NCI-H446 (cell line): ENCODE measurements at places on chromosomes 2 and 18.

- DNase-seq = no peak
Observed at GRCh38 chr18:58975296-58975695, 110.6 kb downstream of the ZNF532 start.

GRCh38 chr2:240896871-240897692 lies 1.1 kb upstream of the MAB21L4 start:
- no peak for DNase-seq

DNA sequence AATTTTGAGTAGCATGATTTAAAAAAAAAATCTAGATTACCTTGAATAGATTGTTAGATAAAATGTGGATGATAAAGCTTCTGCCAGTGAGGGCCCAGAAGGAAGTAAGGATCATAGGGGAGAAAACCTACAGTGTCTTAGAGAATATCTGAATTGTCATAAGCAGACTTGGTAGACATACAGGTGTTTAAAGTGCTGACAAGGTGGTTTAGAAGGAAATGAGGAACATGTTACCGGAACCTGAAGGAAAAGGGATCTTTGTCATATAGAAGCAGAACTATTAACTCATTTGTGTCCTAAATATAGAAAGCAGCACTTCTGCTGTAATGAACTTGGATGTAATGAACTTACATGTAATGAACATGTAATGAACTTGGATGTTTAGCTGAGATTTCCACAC lies 94.9 kb upstream of the TTC27 start:
- DNase-seq = no peak

DNA sequence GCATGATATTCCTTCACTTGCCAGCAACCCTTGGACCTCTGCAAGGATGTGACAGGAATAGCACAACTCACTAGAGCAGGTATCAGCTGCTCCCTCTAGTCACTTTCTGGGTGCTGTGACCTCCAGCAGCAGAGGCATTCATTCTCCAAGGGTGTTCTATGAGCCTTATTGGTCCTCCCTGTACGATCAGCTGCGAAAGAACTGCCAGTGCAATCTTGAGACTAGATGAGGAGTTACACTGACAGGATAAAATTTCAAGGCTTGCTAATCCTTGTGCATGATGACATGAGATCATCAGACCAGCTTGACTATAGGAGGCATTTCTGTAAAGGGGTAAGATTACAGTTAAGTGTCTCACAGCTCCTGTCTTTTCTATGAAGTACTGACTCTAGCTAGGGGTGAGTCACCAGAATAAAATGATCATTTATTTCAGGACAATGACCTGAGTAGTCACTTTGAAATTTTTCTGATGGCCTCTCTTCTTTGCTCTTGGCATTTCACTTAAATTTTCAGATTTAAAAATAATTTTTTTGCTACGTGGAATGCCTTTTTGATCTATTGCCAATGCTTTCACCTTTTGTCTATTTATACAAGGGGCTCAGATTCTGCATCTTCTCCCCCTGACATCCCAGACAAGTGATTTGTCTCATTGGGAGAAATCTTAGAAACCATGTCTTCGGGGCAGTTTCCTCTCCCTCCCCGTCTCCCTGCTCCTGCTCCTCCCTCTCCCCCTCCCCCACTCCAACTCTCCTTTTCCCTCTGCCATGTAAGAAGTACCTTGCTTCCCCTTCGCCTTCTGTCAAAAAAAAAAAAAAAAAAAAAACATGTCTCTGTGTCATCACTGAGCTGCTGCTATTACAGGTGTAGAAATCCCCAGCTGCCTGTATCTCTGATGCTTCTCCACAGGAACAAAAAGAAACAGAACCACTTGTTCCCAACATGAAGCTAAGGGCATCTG lies 49.2 kb upstream of the FRZB start:
- no peak for DNase-seq

DNA sequence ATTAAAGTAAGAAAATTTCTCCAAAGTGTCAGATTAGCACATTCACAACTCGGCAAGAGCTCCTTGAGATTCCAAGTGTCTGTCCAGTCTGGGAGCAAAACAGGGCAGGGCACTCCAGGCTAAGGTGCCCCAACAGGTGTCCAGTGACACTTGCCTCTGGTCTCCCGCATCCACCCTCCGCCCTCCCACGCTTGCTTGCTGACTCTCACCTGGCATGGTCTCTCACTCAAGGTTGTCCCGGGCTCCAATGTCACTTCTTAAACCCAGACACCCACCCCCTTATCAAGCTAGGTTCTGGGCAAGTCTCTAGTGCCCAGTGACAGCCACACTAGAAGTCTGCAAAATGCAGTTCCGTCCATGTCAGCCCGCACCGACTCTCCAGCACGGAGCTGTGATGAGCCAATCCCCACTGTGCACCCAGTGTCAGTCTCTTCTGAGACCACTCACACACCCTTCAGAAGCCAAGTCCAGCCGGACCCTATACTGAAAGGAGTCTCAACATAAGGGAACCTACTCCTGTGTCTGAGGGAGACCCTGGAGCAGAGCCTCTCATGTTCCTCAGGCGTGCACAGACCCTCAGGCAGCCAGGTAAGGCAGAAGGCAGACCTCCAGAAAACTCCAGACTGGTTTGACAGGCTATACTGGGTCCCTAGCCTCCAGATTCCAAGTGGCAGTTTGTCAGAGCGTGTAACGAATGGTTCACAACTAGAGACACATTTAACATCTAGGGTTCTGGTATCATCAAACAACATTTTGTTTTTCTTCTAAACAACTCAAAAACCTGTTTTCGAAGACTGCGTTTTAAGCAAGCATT lies 45.6 kb downstream of the HDLBP start:
- no peak for DNase-seq

- no peak for DNase-seq
Observed at GRCh38 chr18:77223653-77224052, 26.0 kb upstream of the GALR1 start.

DNA sequence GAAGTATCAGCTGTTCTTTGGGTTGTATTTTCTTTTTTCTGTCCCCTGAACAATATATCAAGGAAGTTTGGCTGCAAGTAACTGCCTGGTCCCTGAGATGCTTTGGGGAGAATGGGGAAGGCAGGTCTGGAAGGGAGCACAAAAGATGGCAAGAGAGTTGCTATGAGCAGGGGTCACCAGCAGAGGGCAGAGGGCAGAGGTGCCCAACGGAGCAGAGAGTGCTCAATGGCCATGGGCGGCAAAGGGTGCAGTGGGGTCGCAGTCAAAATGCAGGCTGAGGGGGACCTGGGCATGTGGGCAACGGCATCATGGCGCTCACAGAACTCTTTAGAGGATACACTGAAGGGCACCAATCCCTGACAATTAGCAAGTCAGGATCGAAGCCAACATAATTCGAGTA lies 107.7 kb upstream of the ATP8B1 start:
- DNase-seq = no peak

- DNase-seq = no peak
Observed at GRCh38 chr2:98016908-98017670, 21.3 kb upstream of the TMEM131 start.

GRCh38 chr2:64982311-64982857 lies 6.8 kb upstream of the SLC1A4 start:
- DNase-seq = no peak

GRCh38 chr18:69567813-69568488 lies 167.3 kb downstream of the DOK6 start:
- no peak for DNase-seq

- DNase-seq = no peak
Observed at GRCh38 chr2:19744456-19745199, 157.2 kb downstream of the TTC32 start.

- DNase-seq = no peak
Observed at GRCh38 chr2:16633621-16634430, 31.8 kb downstream of the CYRIA start.

- DNase-seq = no peak
Observed at GRCh38 chr2:84288293-84288692, 170.8 kb downstream of the SUCLG1 start.

- no peak for DNase-seq
Observed at GRCh38 chr2:9877026-9877425, 33.8 kb downstream of the TAF1B start.

- DNase-seq = peak; percentile 20
Observed at GRCh38 chr18:22813648-22814328, 119.3 kb upstream of the RBBP8 start.

- no peak for DNase-seq
Observed at GRCh38 chr2:160730296-160730995, 236.8 kb upstream of the RBMS1 start.

DNA sequence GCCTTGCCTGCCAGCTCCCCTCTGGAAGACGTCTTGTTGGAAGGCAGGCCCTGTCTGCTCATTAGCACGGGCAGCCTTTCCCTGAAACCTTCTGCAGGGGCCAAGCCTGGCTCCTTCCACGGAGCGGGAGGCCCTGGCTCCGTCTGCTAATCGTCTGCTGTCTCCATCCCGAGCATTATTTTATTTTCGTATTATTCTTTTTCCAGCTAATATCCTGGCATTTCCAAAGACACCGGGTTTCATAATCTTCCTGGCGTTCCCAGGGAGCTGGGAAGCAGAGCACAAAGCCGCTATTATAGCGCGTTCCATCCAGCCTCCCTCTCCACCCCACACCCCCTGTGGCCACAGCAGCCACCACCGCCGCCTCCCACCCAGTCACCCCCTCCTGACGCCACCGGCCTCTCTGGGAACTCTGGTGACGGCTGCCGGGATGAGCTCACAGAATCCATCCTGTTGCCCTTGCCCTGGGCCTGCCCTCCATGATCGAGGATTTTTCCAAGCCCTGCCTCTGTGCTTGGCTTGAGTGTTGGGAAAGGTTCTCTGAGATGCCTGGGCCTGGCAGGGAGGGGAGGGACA lies 125.5 kb downstream of the DYSF start:
- DNase-seq = no peak

DNA sequence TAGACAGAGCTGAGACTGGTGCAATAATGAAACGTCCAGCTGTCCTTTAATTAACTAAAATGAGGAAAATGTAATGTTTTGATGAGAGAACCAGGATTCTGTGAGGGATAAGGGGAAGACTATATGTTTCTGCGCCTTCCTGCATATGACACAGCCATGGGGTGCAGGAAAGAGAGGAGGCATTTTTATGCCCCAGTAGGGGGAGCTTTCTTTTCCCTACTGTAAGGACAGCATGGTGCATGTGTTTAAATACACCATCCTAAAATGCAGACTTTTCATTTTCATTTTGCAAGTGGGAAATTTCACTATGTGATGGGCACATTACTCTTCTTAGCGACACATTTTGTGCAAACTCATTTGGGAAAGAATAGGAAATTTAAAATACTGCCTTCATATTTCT lies 446.1 kb downstream of the ARHGAP15 start:
- DNase-seq = no peak

- DNase-seq = no peak
Observed at GRCh38 chr2:229050133-229050532, 221.0 kb downstream of the PID1 start.

- peak; percentile 24 for DNase-seq
Observed at GRCh38 chr2:141557329-141558095, 573.3 kb downstream of the LRP1B start.

GRCh38 chr2:38875227-38875575 lies 533 bp downstream of the DHX57 start:
- no peak for DNase-seq

GRCh38 chr2:241126201-241126611 lies 23.1 kb downstream of the PASK start:
- DNase-seq = no peak

DNA sequence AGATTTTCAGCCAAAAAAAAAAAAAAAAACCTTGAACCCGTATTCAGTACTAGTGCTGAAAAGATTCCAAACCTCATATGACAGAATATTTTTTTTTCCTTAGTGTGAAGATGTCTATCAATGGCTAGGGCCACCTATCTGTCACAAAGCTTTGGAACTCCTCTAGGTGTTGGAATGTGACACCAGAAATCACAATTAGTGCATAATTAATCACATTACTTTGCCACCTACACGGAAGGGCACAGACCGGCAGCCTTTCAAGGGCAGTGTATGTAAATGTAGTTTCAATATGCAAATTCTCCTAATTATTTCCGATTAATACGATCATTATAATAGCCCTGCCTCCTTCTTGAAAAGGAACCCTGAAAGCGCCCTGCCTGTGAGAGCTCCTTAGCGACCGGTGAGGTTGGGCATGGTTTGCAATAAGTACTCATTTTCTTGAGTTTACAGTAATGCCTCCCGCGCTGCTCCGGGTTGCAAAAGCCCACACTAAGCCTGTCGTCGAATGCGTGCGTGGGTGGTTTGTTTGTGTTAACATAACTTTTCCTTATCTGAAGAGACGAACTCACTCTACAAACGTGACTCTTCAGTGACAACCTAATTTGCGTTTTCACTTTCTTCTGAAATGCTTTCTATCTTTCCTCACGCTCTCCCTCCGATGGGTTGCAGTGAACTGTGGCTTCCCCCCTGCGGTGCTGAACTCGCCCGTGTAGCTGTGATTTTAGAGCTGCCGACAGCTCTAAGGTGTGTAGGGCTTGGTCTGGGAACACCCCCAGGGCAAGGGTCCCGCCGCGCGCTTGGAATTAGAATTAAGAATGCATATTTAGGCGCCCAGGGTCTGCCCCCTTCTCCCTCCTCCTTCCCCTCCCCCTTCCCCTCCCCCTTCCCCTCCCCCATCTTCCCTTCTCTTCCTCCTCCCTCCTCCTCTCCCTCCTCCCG lies 765 bp upstream of the ID2 start:
- peak; percentile 75 for DNase-seq

DNA sequence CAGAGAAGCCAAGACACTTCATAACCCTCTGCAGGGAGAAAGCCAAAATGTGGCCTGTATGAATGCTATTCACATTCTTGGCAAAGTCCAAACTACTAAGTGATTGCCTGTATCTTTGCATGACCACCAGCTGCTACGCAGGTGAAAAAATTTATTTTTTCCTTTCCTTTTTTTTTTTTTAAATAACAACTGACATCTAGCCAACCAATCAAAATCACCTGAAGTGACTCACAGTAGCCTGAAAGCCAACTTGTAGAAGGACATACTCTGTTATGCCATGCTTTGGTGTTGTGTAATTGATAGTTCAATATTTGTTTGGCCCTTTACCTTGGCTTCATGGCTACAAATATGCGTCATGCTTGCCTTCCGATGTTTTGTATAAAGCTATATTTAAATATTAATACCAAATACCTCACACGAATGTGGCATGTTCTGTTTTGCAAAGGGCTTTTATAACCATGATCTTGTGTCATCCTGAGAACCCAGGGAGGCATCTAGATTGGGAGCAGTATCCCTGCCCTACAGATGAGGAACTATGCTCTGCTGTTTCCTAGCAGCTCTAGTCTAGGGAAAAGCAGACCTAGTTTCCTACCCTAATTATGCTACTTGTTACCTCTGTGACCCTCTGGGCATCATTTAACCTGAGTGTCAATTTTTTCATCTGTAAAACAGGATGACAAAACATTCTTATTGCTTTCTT lies 102.1 kb downstream of the MYOM1 start:
- no peak for DNase-seq

- DNase-seq = no peak
Observed at GRCh38 chr2:196289000-196289399, 117.6 kb upstream of the STK17B start.

DNA sequence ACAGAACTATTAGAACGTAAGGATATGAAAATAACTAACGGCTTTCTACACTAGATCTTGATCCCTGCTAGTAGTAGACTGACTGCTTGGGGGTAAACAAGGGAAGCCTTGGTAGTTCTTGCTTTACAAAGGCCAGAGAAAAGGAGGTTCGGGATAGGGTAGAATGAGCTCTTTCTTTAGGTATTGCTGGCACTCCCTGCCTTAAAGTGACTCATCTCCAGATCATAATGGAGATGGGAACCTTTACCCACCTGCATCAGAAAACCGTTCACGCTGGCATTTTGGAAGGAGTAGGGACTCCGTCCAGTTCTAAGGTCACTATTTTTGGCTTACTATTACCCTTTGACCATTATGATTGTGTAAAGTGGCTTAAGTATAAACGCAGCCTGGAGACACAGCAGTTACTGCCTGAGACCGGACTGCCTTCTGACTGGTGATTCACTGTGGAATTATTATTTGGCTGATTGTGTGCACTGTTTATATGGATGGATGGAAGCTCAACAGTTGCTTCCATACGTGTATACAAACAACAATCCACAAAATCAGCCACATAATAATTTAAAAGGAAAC lies 482.5 kb downstream of the STK39 start:
- no peak for DNase-seq
